ENCODE measurements at places on chromosomes 7 and 10.

GRCh38 chr7:136325578-136325977 lies 348.4 kb upstream of the MTPN start:
- DNase-seq, result no peak

DNA sequence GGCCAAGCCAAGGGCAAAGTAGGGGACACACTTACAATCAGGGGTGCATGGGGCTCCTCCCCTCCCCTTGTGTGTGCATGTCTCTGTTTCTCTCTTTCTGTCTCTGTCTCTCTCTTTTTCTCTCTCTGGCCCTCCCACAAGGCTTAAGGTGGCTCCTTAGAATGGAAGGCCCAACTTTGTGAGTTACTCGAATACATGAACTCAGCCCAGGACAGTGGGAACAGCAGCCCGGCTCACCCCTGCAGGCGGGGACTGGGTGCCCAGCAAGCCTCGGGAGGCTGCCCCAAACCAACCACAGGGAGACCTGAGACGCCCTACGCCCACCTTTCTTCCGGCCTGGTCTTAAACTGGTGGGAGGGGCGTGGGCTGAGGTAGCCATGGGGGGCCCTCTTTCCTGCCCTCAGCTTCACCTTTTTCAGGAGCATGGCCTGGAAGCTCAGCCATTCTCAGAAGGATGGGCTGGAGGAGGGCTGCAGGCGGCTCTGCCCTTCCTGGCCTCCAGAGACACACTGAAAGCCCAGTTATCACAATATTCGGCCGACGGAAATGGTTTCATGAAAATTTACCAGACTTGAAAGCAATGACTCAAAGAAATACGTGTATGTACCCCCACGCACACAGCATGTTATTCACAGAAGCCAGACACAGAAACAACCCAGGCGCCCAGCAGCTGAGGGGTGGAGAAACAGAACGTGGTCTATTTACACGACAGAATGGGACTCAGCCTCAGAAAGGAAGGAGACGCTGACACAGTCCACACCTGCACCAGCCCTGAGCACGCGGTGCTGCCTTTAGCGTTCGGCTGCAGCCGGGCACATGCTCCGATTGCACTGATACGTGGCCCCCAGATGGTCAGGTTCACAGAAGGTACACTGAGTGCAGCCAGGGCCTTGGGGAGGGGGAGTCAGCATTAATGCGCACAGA lies 229.5 kb downstream of the PTPRN2 start:
- DNase-seq, result no peak

DNA sequence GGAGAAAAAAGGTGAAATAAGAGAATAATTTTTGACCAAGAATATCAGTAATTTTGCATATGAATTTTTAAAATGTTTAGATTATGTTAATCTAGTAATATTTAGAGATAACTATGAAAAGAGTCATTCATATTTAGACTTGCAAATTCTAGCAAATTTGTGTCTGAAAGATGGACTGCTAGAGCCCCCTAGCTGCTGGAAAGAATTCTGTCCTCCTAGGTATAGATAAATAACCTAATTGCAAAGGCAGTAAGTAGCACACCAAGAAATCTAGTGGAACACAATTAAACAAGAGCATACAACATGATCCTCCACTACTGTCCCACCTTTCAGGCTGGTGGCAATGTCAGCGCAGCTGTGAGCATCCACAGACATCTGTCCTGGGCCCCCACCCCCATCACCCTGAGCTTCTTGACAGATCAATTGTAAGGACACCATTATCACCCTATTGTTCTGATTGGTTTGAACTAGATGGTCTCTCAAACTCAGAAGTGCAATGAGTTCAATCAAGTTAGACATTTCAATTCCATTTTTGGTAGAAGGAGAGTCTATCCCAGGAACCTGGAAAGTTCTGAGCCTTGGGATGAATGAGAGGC lies 15.0 kb upstream of the GFRA1 start:
- DNase-seq, result peak; percentile 54

GRCh38 chr10:3782451-3783315 lies 2.3 kb downstream of the KLF6 start:
- DNase-seq, result peak; percentile 73

DNA sequence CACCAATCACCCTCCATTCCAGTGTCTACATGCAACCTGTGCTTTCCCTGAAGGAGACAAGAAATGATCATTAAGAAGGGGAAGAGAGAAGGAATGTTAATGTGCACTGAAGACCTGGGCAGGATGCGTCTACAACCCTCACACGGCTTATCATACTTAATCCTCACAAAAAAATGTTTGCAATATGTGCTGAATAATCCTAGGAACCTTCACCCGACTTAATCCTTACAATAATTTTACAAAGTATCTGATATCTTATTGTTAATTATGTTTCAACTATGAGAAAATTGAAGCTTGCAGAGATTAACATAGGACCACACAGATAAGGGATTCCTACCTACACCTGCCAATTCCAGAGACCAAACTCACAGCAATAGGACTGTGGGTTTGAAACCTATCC lies 145.1 kb upstream of the NOBOX start:
- DNase-seq, result no peak

DNA sequence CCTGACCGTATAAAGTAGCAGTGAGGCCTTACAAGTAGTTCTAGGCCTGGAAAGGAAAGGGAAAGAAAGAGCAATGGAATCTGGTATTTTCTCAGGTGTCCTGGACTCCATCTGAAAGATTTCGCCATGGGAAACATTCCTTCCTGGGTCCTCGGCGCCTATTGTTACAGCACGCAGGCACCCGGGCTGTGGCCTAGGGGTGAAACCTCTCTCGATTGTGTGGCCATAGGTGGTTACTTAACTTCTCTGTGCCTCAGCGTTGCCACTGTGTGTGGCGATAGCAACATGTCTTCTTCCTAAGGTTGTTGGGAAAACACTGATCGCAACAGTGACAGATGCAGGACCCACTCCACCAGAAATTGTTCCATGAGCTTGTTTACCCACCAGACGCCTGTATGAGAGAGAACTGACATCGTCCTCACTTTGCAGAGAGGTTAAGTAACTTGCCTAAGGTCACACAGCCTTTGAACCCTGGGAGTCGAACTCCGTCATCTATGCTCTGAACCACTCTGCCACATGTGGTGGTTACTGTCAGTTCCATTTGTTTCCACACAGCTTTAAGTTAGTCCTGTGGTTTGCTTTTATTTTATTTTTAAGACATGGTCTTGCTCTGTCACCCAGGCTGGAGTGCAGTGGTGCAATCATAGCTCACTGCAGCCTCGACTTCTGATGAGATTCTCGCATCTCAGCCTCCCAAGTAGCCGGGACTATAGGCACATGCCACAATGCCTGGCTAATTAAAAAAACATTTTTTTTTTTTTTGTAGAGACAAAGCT lies 73.4 kb downstream of the LHPP start:
- DNase-seq, result no peak

DNA sequence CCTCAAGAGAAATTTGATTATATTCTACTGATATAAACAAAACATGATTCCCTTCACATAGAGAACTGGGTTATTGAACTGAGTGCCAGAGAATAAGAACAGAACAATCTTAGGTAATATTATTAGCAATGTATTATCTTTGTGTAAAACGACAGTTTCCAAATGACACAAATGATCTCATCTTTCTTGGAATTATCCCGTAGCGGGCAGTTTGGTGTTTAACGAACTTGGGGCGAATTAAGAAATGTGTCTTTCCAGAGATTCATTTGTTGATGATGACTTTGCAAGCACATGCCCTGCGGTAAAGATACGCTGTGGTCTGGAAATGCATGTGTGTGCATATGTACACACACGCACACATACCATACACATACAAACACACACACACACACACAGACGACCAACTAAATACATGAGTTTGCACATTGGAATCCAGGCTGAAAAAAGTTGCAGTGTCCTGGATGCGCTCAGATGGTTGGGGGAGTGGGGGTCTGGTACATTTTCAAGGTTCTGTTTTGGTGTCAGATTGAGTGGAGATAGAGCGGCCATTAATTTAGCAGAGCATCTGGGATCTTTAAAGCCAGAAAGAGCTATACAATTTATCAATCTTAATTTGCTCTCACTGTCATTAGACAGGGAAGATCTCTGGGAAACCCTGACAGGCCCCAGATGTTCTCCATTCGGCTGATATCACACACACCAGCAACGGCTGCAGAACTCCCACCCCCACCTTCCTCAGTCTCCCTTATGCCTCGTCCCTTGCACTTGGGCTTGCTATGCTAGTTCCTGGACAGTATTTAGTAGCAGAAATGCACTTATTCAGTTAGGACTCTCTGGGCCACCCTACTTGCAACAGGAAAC lies 112.4 kb upstream of the FAM171A1 start:
- no peak for DNase-seq

GRCh38 chr7:92723943-92724342 lies 112.4 kb downstream of the CDK6 start:
- no peak for DNase-seq

DNA sequence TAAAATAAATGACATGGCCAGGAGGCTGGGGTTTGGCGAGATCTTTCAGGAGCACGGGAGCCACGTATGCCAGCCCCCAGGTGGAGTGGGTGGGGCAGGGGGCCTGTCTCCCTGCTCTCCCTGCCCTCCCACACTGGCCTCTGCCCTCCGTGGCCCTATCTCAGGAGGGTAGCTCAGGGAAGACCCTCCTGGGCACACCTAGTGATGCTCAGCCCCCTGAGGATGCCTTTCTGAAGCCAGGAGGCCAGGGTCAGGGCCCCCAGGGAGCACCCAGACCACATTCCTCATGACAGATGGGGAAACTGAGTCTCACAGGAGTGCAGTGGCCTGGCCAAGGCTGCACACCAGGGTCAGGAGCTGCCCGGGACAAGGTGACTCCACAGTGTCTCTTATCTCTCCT lies 223.4 kb downstream of the ELFN1 start:
- DNase-seq, result no peak

DNA sequence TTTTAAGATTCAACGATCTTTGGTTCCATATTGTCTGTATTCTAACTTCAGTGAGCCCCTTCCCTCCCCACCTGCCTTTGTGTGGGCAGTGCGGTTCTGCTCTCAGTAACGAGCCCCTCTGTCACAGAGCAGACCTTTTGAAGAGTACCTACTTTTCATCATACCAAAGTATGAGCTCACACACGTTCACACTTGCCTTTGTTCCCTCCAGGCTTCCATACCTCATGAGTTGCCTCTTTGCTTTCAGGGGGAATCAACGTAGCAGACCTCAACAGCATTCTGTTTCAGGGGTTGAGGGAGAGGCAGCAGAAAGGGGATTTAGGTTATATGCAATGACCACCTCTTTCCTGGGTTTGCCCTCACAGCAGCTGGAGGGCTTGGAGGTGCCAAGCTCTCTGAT lies 211.4 kb upstream of the MDFIC start:
- DNase-seq, result no peak

DNA sequence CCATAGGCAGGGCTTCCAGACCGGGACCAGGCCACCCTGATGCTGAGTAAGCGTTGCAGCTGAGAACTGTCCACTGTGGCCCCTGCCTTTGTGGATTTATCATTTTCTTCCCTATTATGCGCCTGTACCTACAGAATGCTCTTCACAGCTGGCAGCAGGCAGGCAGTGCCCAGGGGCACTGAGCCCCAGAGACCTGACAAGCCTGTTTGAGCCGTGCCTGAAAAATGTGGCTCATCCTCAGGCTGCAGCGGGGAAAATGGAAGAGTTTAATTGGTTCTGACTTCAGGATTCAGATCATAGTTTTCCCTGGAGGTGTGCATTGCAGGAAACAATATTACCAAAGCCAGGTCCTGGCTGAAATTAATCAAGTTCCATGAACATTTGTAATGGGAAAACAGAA lies 200.2 kb downstream of the ZNF438 start:
- DNase-seq, result no peak

GRCh38 chr7:96521068-96521894 lies 188.4 kb downstream of the SEM1 start:
- no peak for DNase-seq

DNA sequence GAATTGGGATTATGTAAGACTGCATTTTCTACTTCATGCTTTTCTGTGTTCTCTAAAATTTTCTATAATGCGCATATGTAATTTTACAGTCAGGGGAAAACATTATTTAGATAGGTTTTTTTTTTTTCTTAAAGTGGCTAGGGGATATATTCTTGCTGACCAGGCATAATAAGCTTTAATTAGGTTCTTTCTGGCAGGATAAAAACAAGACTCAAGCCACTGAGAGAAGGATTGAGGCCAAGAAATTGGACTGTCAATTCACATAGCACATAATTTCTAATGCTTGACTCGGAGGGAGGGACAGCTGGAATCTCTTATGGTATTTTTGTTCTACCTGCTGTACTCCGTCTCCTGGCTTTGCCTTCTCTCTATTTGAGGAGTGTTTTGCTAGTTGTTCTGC lies 119.8 kb upstream of the NPVF start:
- peak; percentile 64 for DNase-seq

DNA sequence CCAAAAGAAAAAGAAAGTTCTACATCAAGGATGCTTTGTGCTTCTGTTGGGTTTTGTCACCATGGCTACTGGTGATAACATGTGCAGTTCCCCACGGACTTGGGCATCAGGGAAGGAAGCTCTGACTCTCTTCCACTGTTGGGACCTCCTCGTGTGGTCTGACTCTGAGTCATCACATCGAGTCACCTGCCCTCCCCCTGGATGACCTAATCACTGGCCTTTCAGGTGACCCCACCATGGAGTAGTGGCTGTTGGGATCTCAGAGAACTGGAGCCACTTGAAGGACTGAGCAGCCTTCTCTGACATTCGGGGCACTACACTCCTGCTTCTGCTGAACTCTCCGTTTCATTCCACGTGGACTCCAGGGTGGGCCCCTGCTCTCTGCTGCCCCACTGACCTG lies 60.8 kb upstream of the DOCK1 start:
- DNase-seq, result no peak

DNA sequence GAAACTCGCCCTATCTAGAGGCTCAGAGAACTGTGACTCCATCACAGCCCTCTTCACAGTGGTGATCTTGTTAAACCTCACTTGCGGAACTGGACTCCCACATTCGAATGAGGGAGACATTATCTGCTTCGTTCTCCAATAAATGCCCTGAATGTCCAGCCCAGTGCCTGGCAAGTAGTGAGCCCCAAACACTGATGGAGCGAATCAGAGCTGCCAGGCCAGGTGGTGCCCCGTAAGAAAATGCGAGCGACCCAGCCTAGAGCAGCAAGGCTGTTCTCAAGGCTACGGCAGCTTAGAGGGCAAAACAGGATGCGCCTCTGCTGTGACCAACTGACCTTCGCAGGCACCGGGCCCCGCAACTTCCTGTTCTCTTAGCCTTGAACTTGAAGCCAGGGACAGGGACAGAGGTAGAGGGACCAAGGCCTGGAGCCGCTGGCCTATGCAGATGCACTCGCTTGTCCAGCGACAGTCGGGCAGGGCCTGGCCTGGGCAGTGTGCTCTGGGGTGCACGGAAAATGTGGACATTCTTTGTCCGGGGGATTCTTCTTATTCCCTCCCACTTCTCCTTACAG lies 217.6 kb downstream of the TCERG1L start:
- DNase-seq, result no peak

GRCh38 chr7:90503367-90503766 lies 33.9 kb downstream of the PTTG1IP2 start:
- no peak for DNase-seq

GRCh38 chr7:86776136-86776535 lies 132.4 kb downstream of the GRM3 start:
- DNase-seq, result no peak

Measured in cerebellar cortex (tissue), 1 donor.